Right renal pelvis (tissue), 4 donors: ENCODE measurements at places on chromosomes 5 and 9. TPM values are rescaled to one million over a fixed set of nuclear protein-coding genes. Genes with fewer than 3 reads are reported as not detected.

The SPAAR gene
- 1.6 TPM for polyA plus RNA-seq

DNA sequence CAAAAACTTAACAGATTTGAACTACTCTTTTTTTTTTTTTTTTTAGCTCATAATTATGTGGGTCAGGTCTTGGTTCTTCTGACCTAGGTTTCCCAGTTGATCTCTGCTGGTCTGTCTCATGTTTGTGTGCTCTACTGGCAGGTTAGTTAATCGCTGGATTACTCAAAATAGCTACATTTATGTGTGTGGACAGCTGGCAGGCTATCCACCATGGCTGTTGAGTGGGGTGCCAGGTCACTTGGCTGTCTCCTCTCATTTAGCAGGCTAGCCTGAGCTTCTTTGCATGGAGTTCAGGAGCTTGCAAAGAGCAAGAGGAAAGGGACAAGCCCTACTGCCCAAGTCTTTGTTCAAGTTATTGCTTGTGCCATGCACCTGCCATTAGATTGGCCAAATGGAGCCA, 9.3 kb downstream of the ADCY2 start:
- DNase-seq = no peak

GRCh38 chr9:131140550-131140949, 15.2 kb downstream of the NUP214 start:
- no peak for DNase-seq

- DNase-seq = no peak
These were observed 58.4 kb downstream of the ARL15 start for GRCh38 chr5:54251981-54252380.

- no peak for DNase-seq
These were observed 7.2 kb downstream of the CYFIP2 start for GRCh38 chr5:157273131-157273556.

DNA sequence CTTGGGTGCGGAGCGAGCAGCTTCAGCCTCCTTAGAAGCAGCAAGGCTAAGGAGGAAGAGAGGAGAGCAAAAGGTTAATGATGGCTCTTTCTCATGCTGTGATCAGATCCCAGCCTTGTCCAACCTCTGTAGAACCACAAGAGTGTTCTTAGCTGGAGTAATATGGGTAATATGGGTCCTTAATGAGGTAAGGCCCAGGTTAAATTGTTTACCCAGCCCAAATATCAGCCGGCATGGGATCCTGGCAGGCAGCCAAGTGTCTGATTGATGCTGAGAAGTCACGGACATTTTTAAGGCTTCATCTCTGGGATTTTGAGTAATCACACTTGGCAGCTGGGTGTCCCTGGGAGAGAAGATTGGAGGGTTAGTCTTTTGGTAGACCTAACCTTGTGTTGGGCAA, 32.3 kb downstream of the GLRA1 start:
- DNase-seq = no peak
